Stimulated activated naive CD8-positive, alpha-beta T cell treated with anti-CD3 and anti-CD28 coated beads, Interleukin-15, Interleukin-2, amounts not matched to agents 100 U/mL and 50 U/mL, for 24 hours (primary cell): ENCODE measurements at places on chromosomes 1 and 21.

DNA sequence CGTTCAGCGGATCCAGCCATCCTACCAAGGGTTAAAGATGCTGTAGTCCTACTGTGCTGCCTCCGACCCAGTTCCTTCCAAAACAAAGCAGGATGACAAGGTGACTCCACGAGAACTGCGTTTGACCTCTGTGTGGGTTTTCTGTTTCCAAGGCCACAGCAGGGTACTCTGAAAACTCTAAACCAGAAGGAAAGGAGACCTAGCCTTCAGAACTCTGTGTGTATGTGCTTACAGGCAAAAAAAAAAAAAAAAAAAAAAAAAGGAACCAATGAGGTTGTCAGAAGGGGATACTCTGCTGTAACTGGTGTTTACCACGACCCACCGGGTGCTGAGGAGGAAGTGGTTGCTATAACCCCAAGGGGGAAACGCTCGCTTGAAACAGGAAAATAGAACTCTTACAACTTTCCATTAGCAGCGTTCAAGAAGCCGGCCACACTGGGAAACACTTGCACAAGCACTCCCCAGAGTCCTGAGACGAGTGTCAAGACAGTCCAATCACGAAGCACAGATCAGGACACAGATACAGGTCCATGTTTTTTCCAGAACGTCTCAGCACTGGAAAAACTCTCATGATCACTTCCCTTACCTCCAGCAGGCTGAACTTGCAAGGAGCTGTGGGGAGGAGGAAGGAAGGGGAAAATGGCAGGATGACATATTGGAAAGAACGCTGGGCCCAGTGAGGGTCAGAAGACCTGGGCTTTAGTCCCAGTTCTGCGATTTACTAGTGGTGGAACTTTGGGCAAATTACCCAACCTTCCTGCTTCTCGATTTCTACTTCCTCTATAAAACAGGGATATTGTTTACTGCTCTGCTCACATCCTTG, 64.0 kb downstream of the ITPKB start:
- DNase-seq: peak; percentile 76

GRCh38 chr21:45309987-45310381, 22.3 kb upstream of the POFUT2 start:
- no peak for DNase-seq

DNA sequence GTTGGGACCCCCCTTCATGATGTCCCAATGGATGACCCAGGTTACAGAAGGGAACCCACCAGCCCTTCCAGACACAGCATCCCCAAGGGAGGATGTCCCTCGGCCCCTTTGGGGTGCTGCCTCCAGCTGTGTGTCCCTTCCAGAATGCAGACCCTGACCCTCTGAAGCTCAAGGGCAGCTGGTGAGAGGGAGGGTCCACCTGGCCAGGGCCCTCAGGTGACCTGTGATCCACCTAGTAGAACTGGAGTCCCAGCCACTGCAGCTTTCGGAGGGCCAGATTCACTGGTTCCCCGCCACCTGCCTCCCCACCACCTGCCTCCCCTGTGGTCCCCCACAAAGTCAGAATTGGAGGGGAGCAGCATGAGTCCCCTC, 9.6 kb upstream of the TFF1 start:
- no peak for DNase-seq

- DNase-seq: no peak
Observed at GRCh38 chr21:33884376-33885171, 31.0 kb downstream of the ATP5PO start.

GRCh38 chr21:32048353-32048752, 175.5 kb downstream of the HUNK start:
- DNase-seq: no peak

DNA sequence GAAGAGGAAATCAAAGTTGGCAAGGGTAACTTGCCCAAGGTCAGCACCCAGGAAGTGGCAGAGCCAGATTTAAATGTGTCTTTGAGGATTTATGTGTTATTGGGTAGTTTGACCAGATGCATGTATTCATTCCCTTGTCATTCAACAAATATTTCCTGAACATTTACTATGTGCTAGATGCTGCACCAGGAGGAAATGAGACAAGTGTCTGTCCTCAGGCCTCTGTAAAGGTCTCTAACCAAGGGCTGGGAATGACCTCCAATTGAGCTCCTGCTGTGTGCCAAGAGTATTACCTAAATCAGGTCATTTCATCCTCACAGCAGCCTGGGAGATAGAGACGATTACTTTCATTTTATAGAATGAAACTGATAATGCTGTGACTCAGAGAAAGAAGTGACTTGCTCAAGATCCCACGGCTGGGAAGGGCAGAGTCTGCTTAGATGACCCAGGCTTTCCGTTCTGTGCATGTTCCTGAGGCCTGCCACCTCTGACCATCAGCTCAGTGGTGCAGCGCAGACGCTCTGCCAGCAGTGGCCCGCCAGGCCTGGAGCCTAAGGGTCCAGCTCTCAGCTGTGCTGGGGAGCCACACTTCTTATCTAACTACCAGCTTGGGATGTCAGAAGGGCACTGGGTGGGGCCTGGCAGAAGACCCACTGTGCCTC, 3.5 kb upstream of the TTC22 start:
- peak; percentile 46 for DNase-seq

DNA sequence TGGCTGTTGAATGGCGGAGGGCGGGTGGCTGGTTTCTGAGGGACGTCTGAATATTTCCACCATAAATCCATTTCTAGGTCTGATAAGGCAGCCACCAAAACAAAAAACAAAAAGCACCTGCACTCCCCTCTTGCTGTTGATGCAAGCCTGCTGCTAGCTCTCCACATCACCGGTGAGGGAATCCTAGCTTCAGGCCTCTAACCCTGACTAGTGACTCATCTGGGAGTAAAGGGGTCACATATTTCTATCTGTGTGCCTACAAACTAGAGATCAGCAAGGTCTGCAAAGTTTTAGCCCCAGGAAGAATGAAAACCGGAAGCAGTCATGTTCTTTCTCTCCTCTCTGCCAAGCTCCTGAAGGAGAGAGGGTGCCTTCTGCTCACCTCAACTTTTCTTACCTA, 10.3 kb upstream of the ERMAP start:
- no peak for DNase-seq

DNA sequence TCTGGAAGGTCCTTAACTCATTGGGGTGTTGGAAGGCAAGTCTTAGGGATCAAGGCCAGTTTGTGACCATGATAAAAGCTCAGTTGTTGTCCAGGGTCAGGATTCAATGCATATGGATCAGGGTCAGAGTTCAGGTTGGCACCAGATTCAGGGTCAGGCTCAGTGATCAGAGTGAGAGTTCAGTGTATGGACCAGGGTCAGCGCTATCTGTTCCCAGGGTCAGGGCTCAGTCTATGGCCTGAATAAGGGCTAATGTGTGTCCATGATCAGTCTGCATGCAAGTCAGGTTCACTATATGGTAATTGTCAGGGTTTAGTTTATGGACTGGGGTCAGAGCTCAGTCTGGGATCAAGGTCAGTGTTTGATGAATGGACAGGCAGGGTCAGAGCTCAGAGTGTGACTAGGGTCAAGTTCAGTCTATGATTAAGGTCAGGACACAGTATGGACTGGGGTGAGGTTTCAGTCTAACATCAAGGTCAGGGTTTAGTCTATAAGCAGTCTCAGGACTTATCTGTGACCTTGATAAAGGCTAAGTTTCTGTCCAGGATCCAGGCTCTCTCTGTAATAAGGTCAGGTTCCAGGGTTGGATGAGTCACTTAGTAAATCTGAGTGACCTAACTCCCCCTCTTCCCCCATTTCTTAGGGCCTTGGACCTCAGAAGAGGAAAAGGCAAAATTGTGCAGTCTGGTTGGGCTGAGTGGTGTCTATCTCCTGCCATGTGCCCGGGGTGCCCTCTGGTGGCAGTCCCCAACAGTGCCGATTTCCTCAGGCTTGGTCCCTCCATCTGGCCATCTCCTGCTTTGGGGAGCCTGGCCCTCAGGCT, 23.8 kb downstream of the KNCN start:
- DNase-seq: peak; percentile 83

GRCh38 chr1:15139654-15140350, 13.7 kb upstream of the TMEM51 start:
- no peak for DNase-seq

DNA sequence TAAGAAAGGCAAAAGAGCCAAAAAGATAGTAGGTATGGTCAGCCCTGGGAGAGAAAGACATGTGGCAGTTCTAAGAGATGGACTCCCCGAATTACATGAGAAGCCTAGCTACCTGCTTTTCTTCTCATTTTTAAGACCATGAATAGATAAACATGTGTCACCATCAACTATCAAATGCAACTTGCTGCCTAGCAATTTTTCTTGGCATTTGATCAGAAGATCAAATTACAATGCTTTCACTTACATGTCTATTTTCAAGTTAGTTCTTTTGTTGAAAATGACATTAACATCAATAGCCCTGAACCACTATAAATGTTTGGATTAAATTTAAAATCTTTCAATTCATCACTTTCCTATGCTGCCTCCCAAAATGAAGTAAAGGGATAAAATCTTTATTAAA, 212.3 kb downstream of the HHIPL2 start:
- no peak for DNase-seq

DNA sequence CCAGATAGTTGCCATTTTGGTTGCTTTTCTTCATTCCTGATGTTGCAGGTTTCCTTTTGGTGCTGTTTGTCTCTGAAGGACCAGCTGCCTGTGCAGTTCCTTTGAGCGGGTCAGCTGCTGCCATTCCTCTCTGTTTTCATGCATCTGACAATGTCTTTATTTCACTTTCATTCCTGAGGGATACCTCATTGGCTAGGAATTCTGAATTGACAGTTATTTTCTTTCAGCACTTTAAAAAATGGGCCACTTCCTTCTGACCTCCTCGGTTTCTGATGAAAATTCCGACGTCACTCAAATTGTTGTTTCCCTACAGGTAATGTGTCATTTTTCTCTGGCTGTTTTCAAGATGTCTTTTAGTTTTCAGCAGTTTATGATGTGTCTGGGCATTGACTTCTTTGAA, 24.8 kb downstream of the CCSAP start:
- no peak for DNase-seq

GRCh38 chr1:204763773-204764427, 78.4 kb upstream of the LRRN2 start:
- peak; percentile 80 for DNase-seq

GRCh38 chr1:43890815-43891214, 42.8 kb upstream of the ARTN start:
- no peak for DNase-seq

GRCh38 chr1:80594013-80594412, 1206.7 kb upstream of the ADGRL2 start:
- DNase-seq: no peak

DNA sequence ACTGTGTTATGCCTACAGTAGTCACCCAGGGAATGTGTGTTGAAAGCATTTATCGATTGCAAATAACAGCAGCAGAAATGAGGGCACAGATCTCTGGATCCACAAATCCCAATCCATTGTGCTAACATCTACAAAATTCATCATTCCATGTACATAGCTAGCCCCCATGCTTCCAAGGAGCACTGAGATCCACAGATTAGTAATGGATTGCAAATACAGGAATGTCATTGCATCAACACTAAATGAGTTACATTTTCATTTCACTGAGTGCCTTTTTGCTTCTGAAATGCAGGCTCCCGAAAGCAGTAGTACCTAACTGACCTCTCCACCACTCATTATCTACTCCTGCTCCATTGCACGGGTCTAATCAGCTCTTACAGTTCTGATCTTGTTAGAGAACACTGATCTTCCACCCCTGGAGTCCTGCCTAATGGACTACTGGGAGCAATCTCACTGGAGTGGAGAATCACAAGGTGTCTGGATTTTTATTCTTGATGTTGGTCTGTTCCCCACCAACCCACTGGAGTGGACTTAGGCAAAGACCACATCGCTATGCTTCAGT, 30.5 kb downstream of the ASTN1 start:
- no peak for DNase-seq
